ENCODE measurements at places on chromosomes 2 and 18.

DNA sequence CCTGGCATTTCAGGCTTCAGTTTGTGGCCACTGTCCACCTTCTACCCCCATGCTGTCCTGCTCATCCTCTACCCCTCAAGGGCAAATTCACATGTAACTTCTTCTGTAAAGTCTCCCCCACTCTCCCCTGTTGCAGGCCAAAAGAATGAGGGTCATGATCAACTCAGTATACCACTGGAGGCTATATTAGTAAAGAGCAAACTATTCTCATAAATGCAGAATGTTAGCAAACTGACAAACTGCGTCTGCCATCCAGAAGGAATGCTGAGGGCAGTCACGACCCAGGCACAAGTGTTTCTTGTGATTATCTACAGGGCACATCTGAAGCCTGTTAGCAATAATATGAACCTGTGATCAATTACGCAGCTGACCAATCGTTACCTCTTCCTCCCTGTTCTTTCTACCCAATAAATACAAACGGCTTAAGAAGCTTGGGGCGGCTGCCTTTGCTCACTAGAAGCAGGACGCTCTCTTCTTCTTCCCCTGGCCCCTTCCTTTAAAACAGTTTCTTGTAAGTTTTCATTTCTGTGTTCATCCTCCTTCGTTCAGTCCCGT is 58.3 kb downstream of the SEPTIN10 start:
- H3K4me1 ChIP-seq, result no peaks in the 10 kb centered on the region
- H3K27ac ChIP-seq, result no peak overlapping the region
- no peak for DNase-seq
- no peak overlapping the region for H3K4me3 ChIP-seq
- no peaks in the 10 kb centered on the region for H3K27me3 ChIP-seq

GRCh38 chr2:201363857-201364560 is 6.9 kb upstream of the FLACC1 start:
- H3K4me3 ChIP-seq, result no peak overlapping the region

- H3K27me3 ChIP-seq, result no peaks in the 10 kb centered on the region
- peaks cover 21% of the 10 kb centered on the region for H3K4me1 ChIP-seq
- H3K27ac ChIP-seq, result no peak overlapping the region
- DNase-seq, result no peak
These were observed 34.4 kb downstream of the ZFP36L2 start for GRCh38 chr2:43191947-43192516.

DNA sequence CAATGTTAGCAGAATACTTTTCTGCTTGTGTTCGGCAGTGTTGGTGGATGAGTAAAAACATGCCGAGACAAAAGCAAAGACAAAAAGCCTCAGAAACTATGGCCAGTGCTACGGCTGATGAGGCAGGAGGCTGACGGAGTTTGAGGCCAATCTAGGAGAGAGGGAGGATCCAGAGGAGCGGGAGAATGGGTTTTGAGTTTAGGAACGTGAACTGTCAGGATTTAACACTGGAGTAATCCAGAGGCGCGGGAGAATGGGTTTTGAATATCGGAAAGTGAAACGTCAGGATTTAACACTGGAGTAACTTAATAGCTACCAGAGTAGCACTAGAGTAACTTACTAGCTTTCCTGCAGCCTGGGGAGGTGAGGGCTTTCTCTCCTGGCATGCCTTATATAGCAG is 37.4 kb downstream of the LYPD6B start:
- H3K27ac ChIP-seq, result no peak overlapping the region
- H3K27me3 ChIP-seq, result no peaks in the 10 kb centered on the region
- DNase-seq, result peak; percentile 79
- no peaks in the 10 kb centered on the region for H3K36me3 ChIP-seq

DNA sequence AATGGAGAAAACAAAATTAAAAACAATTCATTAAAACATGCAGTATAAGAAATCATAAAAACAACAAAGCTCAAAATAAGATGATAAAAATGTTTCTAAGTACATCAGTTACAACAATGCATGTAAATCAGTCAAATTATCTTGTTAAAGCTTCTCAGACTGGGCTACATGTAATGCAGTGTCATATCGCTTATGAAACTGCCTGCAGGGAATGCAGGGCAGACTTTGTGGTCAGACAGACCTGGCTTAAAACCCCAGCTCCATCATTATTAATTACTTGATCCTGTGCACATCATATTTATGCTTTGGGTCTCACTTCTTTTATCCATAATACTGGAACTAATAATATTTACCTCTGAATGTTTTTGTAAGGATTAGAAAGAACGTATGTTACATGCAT is 74.6 kb downstream of the PID1 start:
- H3K27ac ChIP-seq, result no peak overlapping the region
- H3K36me3 ChIP-seq, result peaks cover 3% of the 10 kb centered on the region
- DNase-seq, result no peak
- H3K4me1 ChIP-seq, result no peaks in the 10 kb centered on the region

DNA sequence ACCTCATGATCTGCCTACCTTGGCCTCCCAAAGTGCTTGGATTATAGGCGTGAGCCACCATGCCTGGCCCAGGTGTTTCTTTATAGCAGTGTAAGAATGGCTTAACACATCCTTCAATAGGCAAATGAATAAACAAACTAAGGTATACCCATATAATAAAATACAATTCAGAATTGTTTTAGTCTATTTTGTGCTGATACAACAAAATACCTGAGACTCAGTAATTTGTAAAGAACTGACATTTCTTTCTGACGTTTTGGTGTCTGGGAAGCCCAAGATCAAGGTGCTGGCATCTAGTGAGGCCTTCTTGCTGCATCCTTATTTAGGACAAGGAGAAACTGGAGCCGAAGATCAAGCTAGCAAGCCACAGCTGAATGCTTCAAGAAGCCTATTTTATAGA is 1372.1 kb upstream of the DDX18 start:
- no peak overlapping the region for H3K4me3 ChIP-seq
- no peak for DNase-seq
- H3K27ac ChIP-seq, result no peak overlapping the region

DNA sequence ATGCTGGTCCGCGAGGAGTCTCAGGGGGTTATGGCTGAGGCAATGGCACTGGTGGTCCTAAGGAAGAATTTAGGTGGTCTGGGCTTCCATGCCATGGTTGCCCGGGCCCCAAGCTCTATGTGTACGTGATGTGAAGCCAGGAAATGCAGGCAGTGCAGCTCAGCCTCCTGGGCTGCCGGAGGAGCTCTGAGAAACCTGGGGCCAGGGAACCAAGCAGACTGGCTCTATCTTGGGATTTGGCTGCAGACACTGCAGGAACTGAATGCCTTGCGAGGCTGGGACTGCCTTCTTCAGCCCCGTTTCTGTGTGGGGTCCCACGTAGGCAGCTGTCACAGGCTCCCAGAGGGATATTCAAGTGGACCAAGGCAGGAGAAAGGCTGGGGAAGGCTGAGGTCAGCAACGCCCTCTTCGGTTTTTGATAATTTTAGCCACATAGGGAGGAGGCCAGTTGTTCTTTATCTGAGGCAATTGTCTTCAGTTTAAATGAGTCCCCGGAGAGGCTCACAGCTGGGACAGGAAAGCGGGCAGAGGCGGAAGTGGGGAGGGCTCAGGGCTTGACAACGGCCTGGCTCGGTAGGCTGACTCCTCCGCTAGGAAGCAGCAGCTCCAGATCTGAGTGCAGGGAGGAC is 77.7 kb downstream of the RHOB start:
- H3K27ac ChIP-seq, result peak overlapping the region; percentile 24
- no peak overlapping the region for H3K4me3 ChIP-seq
- peaks cover 4% of the 10 kb centered on the region for H3K4me1 ChIP-seq
- no peaks in the 10 kb centered on the region for H3K36me3 ChIP-seq
- DNase-seq, result peak; percentile 75

DNA sequence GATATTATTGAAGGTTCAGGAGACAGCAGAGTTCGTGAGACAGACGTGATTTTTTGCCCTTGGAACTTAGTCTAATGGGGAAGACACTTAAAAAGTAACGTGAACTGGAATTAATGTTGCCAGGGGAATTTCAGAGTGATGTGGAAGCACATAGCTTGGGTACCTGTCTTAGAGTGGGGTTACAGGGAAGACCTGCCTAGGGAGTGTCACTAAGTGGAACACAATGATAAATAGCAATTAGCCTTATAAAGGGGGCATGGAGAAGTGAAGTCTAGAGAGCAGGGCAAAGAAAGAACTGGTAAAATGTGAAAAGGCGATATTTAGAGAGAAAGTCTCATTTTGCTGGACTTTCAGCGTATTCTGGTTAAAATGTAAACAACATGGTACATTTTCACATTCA is 306.0 kb upstream of the TCF4 start:
- H3K4me3 ChIP-seq, result no peak overlapping the region
- H3K4me1 ChIP-seq, result no peaks in the 10 kb centered on the region
- DNase-seq, result no peak
- no peaks in the 10 kb centered on the region for H3K27me3 ChIP-seq
- H3K36me3 ChIP-seq, result no peaks in the 10 kb centered on the region

GRCh38 chr2:7053650-7054265 is 136.5 kb downstream of the RNF144A start:
- DNase-seq, result no peak
- H3K27me3 ChIP-seq, result no peaks in the 10 kb centered on the region
- no peak overlapping the region for H3K27ac ChIP-seq
- no peaks in the 10 kb centered on the region for H3K4me1 ChIP-seq

GRCh38 chr2:229622495-229623355 is 91.6 kb downstream of the DNER start:
- no peak overlapping the region for H3K4me3 ChIP-seq
- no peaks in the 10 kb centered on the region for H3K36me3 ChIP-seq
- H3K27ac ChIP-seq, result no peak overlapping the region
- no peaks in the 10 kb centered on the region for H3K27me3 ChIP-seq

GRCh38 chr18:55510809-55511208 is 77.2 kb downstream of the TCF4 start:
- no peaks in the 10 kb centered on the region for H3K36me3 ChIP-seq
- H3K4me1 ChIP-seq, result no peaks in the 10 kb centered on the region
- peak; percentile 83 for DNase-seq
- no peak overlapping the region for H3K4me3 ChIP-seq
- peak overlapping the region; percentile 92 for H3K27ac ChIP-seq
- H3K27me3 ChIP-seq, result no peaks in the 10 kb centered on the region

- H3K36me3 ChIP-seq, result no peaks in the 10 kb centered on the region
- H3K27me3 ChIP-seq, result no peaks in the 10 kb centered on the region
- DNase-seq, result no peak
- H3K4me1 ChIP-seq, result peaks cover 4% of the 10 kb centered on the region
These were observed 40.0 kb downstream of the SLC40A1 start for GRCh38 chr2:189540551-189540950.

DNA sequence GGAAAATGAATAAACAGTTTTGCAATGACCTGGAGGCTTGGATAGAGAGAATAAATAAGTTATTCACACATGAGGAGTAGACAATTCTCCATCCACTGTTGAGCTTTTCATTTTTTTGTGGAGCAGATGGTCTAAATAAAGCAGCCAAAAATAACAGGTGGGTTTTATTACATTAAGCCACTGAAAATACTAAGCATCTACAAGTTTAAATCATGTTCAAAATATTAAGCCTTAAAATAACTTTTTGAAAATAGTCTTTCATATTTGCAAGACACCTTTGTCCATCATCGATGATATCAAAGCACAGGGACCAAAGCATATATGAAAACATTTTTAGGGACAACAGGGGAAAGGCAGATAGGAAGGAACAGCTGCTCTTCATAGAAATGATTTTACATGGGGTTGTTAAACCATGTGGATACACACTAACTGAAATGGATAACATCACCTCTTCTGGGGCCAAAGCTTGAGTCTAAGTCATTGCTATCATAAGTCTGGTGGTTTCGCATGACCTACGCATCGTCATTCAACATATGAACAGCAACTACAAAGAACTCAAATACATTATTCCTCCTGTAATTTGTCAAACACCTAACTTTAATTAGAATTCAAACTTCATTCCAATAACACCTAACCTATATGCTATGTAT is 197.6 kb upstream of the CHST9 start:
- H3K27me3 ChIP-seq, result no peaks in the 10 kb centered on the region
- no peaks in the 10 kb centered on the region for H3K36me3 ChIP-seq
- no peaks in the 10 kb centered on the region for H3K4me1 ChIP-seq
- H3K4me3 ChIP-seq, result no peak overlapping the region
- H3K27ac ChIP-seq, result no peak overlapping the region

DNA sequence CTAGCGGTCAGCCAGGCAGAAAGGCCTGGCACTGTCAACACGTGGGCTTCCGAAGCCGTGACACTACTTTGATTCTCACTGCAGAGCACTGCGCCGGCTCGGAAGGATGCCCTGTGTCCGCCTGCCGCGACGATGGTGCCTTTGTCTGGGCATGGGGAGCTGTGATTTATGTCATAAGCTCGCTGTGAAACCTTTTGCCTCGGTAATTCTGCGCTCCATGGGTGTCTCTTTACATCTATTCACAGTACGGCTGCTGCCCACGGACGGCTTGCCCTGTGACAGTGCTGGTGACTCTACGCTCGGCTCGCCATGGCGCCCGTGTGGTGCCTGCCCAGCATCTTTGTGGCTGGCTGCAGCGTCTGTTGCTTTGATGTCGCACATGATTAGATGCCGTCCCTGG is 43.1 kb upstream of the GBX2 start:
- no peaks in the 10 kb centered on the region for H3K36me3 ChIP-seq
- H3K4me1 ChIP-seq, result no peaks in the 10 kb centered on the region
- peaks cover 15% of the 10 kb centered on the region for H3K27me3 ChIP-seq
- no peak for DNase-seq

DNA sequence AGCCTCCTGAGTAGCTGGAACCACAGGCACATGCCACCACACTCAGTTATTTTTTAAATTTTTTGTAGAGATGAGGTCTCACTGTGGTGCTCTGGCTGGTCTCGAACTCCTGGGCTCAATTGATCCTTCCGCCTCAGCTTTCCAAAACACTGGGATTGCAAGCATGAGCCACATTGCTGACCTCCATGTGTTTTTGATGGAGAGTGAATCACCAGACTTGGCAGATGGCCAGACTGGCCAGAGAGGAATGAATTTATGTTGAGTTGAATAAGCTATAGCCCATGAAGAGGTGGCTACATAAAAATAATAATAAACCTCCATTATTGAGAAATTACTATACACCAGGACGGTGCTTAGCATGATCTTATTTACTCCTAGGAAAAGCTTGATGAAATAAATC is 91.5 kb downstream of the MREG start:
- H3K36me3 ChIP-seq, result no peaks in the 10 kb centered on the region
- DNase-seq, result peak; percentile 63
- H3K4me1 ChIP-seq, result peaks cover 27% of the 10 kb centered on the region
- no peak overlapping the region for H3K27ac ChIP-seq
- no peak overlapping the region for H3K4me3 ChIP-seq
- no peaks in the 10 kb centered on the region for H3K27me3 ChIP-seq

- H3K36me3 ChIP-seq, result no peaks in the 10 kb centered on the region
- H3K4me3 ChIP-seq, result peak within 1 kb of the TSS; percentile 47
- DNase-seq, result peak; percentile 68
These were observed at the start of gene LYPD6B for GRCh38 chr2:149038442-149039212. LYPD6B (plus strand) TSS chr2:149038699; CDS start chr2:149130949, 92,250 bp downstream.

- no peak overlapping the region for H3K27ac ChIP-seq
- H3K36me3 ChIP-seq, result no peaks in the 10 kb centered on the region
- H3K27me3 ChIP-seq, result peaks cover 2% of the 10 kb centered on the region
- H3K4me1 ChIP-seq, result peaks cover 5% of the 10 kb centered on the region
- no peak overlapping the region for H3K4me3 ChIP-seq
- DNase-seq, result no peak
These were observed 2.4 kb downstream of the TEKT4 start for GRCh38 chr2:94873362-94874276.
